Neural cell (in vitro differentiated cells): ENCODE measurements at places on chromosomes 2 and 18. TPM values are rescaled to one million over a fixed set of nuclear protein-coding genes. Genes with fewer than 3 reads are reported as not detected.

MBP gene
- polyA plus RNA-seq = 1.6 and 3.3 TPM in 2 replicates

MRPL53 gene
- 28.0 and 28.6 TPM in 2 replicates for polyA plus RNA-seq

ERMN gene
- polyA plus RNA-seq = not detected in 2 replicates

UGP2 gene
- 51.7 and 55.6 TPM in 2 replicates for polyA plus RNA-seq

DCDC2C gene
- polyA plus RNA-seq = not detected in 2 replicates

RPRM gene
- 2.8 and 5.6 TPM in 2 replicates for polyA plus RNA-seq

SNED1 gene
- 0.04 and 0.32 TPM in 2 replicates for polyA plus RNA-seq

COLEC11 gene
- polyA plus RNA-seq = 1.7 and 4.0 TPM in 2 replicates
